Stomach (tissue), 19 donors: ENCODE measurements at places on chromosomes 11 and 22.

- DNase-seq = no peak
Measured at GRCh38 chr22:38244106-38244505, 28.7 kb downstream of the TMEM184B start.

DNA sequence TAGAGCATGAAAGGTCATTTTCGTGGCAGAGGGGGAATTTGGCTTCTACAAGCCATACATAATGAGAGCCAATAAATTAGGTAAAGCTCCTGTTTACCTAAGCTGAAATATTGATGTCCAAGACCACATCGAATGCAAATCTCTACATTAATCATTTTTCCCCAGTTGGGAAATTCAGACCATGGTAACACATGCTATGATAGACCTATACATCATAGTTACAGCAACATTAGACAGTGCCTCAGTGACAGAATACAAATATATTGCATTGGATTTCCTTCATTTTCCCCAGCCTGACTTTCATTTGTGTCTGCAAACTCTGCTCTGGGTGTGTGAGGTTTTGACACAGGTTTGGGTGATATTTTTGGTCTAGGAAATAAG lies 1079.7 kb upstream of the TENM4 start:
- DNase-seq = no peak

GRCh38 chr11:211295-211694 lies 3.8 kb downstream of the RIC8A start:
- DNase-seq = peak; percentile 25

DNA sequence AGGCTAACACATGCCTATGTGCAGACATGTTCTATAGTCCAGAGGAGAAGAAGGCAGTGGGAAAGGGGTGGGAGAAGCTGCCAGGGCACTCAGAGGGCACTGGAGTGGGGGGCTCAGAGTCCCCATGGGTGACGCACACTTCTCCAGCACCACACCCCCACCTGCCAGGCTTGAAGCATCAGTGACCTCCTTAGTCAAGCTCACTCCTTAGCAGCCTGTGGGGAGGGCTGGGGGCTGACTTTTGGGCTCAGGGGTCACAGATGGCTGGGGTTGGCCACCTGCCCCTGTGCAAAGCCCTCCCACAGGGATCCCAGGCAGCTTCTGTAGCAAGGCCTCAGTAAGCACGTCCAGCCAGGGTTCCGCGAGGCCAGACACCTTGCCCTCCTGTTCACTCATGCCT lies 18.8 kb downstream of the TRIM29 start:
- no peak for DNase-seq

- no peak for DNase-seq
Measured at GRCh38 chr11:70462818-70463477, 64.6 kb downstream of the CTTN start.

DNA sequence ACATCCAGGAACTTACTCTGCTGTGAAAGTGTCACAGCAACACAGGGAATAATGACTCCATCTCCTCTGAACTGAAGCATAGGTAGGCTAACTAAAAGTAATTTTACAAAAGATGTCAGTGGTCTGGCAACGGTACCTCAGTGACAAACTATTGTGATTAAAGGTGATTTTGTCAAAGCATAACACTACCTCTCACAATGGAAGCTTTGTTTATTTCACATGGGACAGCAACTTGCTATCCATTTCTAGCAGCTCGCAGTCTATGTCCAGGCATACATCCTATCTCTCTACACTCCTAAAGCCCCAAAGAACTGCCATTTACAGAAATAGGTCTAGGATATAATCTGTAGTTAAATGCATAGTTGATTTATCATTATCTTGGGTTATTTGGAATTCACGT lies 163.0 kb downstream of the KIRREL3 start:
- no peak for DNase-seq

GRCh38 chr11:117229931-117230285 lies 2.0 kb downstream of the PCSK7 start:
- DNase-seq = no peak

- DNase-seq = no peak
Measured at GRCh38 chr11:36928621-36929020, 330.6 kb upstream of the RAG2 start.

- peak; percentile 54 for DNase-seq
Measured at GRCh38 chr11:17036666-17037658, 22.7 kb upstream of the PLEKHA7 start.

DNA sequence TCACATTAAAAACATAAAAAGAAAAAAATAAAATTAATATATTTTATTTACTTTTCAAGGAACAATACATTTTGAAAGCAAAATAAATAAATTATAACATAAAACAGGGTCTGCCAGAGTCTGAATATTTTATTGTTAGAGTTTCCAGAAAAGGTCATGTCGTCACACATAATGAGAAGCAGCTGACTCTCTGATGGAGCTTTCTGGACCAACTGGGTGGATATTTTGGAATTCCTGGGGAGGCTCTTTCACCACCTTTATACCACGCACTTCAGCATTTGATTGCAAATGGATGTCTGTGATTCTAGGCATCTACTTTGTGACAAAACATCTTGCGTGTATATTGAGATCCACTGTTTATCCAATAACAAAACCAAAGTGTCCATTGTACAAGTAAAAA lies 455.0 kb upstream of the CCDC179 start:
- no peak for DNase-seq

- DNase-seq = no peak
Measured at GRCh38 chr22:49525360-49525759, 302.3 kb downstream of the BRD1 start.

GRCh38 chr22:29115682-29116288 lies 43.0 kb downstream of the KREMEN1 start:
- peak; percentile 49 for DNase-seq
